ENCODE measurements at places on chromosomes 6 and 20. TPM values are rescaled to one million over a fixed set of nuclear protein-coding genes. Genes with fewer than 3 reads are reported as not detected.
A peak's percentile ranks its signal among the peaks of the same experiment; 100 is the strongest.

GRCh38 chr20:17878912-17879602 is 89.5 kb downstream of the SNX5 start:
- DNase-seq, result no peak

- DNase-seq, result no peak
These were observed 31.3 kb downstream of the OR2A4 start for GRCh38 chr6:131669891-131670290.

DNA sequence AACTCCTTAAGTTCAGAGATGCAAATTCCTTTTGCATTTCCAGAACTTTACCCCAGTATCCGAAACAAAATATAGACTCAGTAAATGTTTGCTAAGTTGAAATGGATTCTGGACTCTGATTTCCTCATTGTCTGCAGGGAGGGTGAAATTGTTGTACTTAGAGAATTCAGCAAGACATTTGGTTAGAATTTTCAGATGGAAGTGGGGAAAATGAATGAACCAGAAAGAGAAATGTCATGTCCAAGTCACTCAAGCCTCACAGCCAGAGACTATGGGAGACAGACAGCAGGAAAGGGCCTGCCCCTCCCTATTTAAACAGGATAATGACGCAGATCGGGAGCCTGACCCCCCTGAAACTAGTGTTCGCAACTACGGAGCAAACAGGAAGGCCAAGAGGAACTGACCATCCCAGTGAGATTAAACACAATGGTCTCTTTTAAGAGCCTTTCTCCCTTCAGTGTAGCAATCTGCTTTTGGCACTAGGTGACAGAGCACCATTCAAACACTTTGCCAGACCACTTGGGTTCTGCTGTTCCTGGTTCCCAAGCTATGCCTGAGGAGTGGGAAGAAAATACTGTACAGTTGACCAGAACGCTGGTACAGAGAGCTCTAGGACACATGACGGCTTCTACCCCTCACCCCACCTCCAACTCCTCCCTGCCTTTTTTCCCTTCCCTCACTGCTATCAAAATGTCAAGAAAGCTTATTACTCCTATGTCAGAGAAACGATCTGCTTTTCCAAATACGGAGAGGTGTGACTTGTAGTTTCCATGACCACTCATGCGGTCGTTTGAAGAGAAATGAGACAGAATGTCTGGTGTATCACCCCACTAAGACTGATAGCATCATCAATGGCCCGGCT is 13.7 kb downstream of the NEDD9 start:
- no peak for DNase-seq

ESR1 gene
- polyA plus RNA-seq, result 0.20 TPM

- no peak for DNase-seq
These were observed 377.1 kb downstream of the CENPW start for GRCh38 chr6:126716826-126717509.

- no peak for DNase-seq
These were observed 7.9 kb downstream of the TGM3 start for GRCh38 chr20:2303673-2304072.

- peak; percentile 59 for DNase-seq
These were observed 85.1 kb downstream of the EYA2 start for GRCh38 chr20:46979603-46980241.

- peak; percentile 58 for DNase-seq
These were observed 239.6 kb upstream of the PLCB4 start for GRCh38 chr20:8829256-8829655.

C2 gene
- polyA plus RNA-seq, result 5.5 TPM

IRF4 gene
- 0.08 TPM for polyA plus RNA-seq

- DNase-seq, result no peak
These were observed 59.6 kb upstream of the AFDN start for GRCh38 chr6:167766986-167767714.

DNA sequence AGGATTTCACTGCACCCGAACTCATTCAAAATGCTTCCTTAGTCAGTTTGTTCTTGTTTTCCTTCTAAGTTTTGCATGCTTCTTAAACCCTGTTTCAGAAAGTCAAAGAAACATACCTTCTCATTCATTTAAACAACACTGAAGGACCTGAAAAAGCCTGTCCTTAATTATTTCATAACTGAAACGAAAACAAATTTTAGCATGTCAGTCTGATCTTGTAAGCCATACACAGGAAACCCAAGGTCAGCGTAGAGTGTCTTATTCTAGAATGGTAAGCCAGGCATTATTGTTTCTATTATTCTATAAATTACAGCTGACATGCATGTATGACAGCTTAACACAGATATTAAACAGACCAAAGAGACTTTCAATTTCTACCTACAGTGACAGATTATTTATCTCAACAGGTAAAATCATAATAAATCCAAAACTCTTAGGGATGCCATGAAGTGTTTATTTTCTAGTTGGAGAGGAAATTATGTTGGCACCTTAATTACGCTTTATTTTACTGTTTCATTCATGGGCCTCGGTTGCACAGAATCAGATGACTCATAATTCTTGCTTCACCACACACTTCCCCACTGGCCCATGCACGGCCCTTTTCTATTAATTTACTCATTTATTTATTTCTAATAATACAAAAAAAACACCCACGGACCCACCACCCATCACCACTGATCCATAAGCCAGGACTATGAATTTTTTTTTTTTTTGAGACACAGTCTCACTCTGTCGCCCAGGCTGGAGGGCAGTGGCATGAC is 39.3 kb upstream of the DUSP22 start:
- no peak for DNase-seq

DNA sequence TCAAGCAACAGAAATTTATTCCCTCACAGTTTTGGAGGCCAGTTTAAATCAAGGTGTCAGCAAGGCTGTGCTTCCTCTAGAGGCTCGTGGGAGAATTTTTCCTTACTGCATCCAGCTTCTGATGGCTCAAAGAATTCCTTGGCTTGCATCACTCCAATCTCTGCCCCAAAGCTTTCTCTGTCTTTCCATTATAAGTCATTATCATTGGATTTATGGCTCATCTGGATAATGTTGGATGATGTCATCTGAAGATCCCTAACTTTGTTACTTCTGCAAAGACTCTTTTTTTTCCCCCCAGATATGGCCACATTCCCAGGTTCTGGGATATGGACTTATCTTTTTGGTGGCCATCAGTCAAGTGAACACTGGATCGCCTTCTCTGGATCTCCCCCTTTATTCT is 146.3 kb upstream of the B3GAT2 start:
- no peak for DNase-seq

DNA sequence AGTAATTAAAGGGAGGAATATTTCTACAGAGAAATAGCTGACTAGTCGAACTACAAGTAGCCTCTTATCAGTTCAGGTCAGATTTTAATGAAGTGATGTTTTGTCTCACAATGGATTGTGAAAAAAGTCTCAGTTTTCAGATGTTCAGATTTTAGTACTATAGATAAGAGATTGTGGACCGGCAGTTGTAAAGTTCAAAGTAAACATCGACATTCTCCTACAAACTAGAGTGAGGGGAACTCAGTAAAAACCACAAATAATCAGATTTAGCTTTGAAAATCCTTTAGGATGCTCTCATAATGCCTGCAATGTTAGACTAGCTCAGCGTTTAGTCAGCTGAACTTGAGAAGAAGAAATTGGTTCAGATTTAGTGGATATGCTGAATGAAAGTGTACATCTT is 39.9 kb downstream of the RCAN2 start:
- no peak for DNase-seq

DNA sequence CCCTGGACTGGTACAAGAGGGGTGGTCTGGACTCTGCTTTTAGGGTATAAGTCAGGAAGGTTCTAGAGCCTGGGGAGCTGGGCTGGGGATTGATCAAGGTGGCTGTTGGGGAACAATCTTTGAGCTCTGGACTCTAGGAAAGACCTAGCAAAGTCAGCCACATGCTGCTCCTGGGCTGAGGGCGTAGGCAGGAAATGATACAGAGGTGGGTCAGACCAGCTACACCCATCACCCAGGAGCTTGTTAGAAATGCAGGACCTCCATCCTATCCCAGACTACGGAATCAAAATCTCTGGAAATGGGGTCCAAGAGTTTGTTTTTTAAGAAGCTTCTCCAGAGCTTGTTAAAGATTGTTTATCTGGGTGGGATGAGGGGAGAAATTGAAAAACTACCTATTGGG is 9.4 kb downstream of the ADTRP start:
- no peak for DNase-seq

DNA sequence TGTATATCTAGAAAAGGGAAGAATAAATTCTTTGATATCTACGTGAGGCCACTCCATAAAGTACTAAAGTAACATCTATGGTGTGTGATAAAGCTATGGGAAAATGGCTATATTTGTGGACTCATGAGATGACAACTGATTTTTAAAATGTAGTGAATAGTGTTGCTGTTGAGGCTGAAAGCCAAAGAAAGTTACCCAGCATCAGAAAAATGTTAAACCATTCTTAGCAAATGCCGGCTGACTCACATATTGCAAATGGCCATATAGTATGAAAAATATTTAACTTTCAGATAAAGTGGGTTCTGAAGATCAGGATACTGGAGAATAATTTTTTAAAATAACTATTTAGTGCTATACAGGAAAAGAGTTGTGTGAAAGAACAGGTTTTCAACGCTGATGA is 129.9 kb upstream of the GRIK2 start:
- no peak for DNase-seq

COL19A1 gene
- polyA plus RNA-seq, result not detected

DNA sequence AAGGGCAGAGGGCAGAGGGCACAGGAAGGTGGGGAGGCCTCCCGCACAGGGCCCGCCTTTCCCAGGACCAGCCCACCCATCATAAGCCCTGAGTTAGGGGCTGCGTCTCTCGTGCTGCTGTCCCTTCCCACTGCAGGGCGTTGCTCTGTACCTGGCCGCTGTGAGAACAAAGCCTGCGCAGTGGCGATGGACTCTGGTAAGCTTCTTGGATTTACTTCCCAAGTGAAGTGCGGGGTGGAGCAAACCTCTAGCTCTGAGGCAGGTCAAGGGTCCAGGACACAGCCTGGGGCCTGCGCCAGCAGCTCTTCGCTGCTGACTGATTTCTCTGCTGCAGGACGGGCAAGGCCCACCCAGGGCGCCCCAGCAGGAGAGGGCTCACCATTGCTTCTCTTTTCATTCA is 23.9 kb downstream of the INSM1 start:
- no peak for DNase-seq

DNA sequence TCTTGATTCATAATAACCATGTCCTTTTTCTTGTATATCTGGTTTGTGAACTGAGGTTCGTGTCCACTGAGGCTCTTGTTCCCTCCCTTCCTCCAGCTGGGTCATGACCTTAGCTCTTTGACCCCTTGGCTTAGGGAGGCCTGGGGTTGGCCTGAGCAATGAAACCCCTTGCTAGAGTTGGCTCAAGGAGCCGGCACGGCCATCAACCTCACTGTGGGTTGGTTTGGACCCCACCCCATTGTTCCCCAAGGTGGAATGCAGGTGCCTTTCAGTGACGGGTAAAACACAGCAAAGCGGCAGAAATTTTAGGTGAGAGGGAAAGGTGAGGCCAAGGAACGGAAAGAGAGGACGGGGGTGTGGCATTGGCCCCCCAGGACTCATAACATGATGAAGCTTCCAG is 44.5 kb upstream of the PHACTR3 start:
- no peak for DNase-seq

GMEB2 gene
- 13.6 TPM for polyA plus RNA-seq

- DNase-seq, result no peak
These were observed 35.1 kb downstream of the SCAF8 start for GRCh38 chr6:154768280-154768679.

GRCh38 chr6:65787787-65788186 is 80.8 kb upstream of the EYS start:
- no peak for DNase-seq

ZNF311 gene
- polyA plus RNA-seq, result not detected

DNA sequence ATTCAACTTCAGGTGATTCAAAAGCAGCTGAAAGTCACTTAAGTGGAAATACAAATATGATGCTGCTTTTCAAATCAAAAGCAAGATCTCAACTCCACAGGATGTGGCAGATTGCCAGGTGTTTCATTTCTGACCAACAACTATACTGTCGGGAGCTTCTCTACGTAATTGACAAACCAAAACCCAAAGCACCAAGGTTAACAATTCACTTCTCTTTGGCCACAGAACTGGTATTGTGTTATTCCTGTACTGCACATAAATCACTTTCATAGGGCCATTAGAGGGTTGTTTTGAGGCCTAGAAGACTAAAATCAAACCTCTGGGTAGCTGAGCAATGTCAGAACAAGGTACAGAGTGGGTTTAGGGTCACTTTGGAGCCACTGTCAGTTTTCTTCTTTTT is 169.7 kb downstream of the HAO1 start:
- peak; percentile 11 for DNase-seq

- no peak for DNase-seq
These were observed 35.3 kb downstream of the C6orf52 start for GRCh38 chr6:10658910-10659698.

DNA sequence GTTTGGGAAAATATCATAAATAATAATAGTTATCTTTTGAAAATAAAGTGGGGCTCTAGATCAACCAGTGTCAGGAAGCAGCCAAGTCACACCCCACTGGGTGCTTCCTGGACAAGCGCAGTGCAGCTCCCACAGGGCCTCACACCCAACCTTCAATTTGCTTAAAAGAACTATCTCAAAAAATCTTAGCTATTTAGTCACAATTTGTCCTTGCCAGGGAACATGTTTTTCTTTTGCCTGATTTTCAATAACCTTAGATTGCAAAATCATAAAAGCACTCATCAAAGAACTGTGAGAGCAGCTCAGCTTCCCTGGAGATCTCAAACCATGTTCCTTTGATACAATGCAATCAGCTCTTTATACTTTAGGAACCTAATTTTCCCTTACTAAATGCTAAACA is 1.6 kb upstream of the NCOA7 start:
- no peak for DNase-seq

DNA sequence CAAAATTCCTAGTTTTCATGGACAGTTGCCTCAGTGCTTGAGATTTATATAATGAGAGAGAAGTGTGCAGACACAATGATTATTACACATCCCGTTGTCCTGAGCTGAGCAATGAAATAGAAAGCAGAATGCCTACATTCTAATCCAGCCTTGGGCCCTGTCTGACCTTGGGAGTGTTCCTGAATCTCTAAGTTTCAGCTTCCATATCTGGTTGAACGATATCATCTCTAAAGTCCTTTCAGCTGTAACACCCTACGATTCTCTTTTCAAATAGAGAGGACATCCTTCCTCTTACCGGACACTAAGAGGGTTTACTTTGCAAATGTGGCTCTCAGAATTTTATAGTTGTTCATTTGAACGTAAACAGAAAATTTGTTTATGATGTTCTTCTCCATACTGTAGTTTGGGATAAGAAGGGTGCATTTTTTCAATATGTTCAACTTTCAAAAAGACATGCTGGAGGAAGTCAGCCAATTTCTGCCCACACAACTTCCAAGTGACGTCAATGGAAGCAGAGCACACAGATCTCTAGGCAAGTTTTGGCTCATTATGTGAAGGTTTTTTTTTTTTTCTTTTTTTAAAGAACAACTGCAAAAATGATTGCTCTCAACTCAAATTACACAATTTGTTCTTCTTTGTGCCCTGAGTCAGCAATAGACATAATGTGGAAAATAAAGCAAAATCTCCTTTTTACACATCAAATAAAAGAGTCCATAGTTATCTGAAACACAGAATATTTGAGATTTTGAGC is 50.4 kb downstream of the PDE7B start:
- peak; percentile 71 for DNase-seq

KHDC1 gene
- polyA plus RNA-seq, result 16.1 TPM

GRCh38 chr20:37876863-37877262 is 26.1 kb upstream of the VSTM2L start:
- no peak for DNase-seq

TMC2 gene
- polyA plus RNA-seq, result not detected
